ENCODE measurements at places on chromosomes 7 and 10. TPM values are rescaled to one million over a fixed set of nuclear protein-coding genes. Genes with fewer than 3 reads are reported as not detected.

Gene GSTO2
- total RNA-seq: 55.8 TPM

Gene ADCYAP1R1
- not detected for total RNA-seq

DNA sequence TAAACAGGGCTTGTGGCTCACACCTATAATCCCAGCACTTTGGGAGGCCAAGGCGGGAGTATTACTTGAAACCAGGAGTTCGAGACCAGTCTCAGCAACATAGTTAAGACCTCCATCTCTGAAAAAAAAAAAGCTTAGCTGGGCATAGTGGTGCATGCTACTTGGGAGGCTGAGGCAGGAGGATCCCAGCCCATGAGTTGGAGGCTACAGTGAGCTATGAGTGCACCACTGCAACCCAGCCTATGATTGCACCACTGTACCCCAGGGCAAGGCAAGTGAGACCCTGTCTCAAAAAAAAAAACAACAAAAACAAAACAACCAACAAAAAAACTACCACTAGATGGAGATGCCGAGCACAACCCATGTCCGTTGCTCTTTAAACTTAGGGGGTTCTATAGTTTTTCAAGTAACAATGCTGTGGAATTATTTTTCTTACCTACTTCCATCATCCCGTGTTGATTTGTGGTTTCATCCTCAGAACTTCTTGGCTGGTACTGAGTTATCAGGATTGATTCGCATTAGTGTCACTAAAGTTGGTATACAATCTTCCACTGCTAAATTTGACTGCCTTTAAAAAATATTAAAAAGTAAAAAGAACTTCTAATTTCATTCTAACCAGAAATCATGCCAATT, 12.2 kb upstream of the REPIN1 start:
- DNase-seq: no peak

- DNase-seq: no peak
These were observed 301.9 kb downstream of the CDK14 start for GRCh38 chr7:90897961-90898469.

GRCh38 chr7:8213381-8213780, 48.6 kb downstream of the ICA1 start:
- no peak for DNase-seq

DNA sequence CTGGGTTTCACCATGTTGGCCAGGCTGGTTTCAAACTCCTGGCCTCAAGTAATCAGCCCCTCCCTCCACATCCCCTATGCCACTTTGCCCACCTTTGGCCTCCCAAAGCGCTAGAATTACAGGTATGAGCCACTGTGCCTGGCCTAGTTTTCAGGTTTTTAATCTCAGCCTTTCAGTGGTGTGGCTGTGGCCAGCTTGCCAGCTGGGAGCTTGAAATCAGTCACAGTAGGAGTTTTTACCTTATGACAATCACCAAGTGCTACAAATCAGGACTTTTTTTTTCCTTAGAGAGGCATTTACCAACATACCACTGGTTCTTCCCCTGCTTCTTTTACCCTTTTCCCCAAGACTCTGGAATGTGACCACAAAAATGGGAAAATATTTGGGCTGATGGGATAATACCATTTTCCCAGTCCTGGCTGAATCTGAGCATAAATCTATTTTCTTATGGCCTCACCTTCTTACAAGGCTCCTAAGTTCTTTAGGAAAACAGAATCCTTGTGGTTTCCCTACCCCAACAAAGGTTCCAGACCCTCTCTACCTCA, 6.2 kb downstream of the STEAP4 start:
- no peak for DNase-seq

GRCh38 chr7:143183024-143183423, at the start of gene TAS2R39:
Gene TAS2R39 (plus strand): TSS chr7:143183419. CDS start chr7:143183419, 0 bp downstream.
- no peak for DNase-seq

Measured in foreskin keratinocyte (primary cell).